Left lung (tissue), 14 donors: ENCODE measurements at places on chromosomes 5 and 9. TPM values are rescaled to one million over a fixed set of nuclear protein-coding genes. Genes with fewer than 3 reads are reported as not detected.
A peak's percentile ranks its signal among the peaks of the same experiment; 100 is the strongest.

- no peaks in the 10 kb centered on the region for H3K36me3 ChIP-seq
- peaks cover 6% of the 10 kb centered on the region for H3K4me1 ChIP-seq
- H3K27ac ChIP-seq, result no peak overlapping the region
- no peak for DNase-seq
- H3K27me3 ChIP-seq, result no peaks in the 10 kb centered on the region
- no peak overlapping the region for H3K4me3 ChIP-seq
These were observed 52.9 kb upstream of the ZNF366 start for GRCh38 chr5:72559866-72560766.

GRCh38 chr9:102845827-102846371, 149.2 kb upstream of the CYLC2 start:
- no peaks in the 10 kb centered on the region for H3K36me3 ChIP-seq
- H3K4me3 ChIP-seq, result no peak overlapping the region
- DNase-seq, result no peak
- H3K27me3 ChIP-seq, result no peaks in the 10 kb centered on the region
- no peaks in the 10 kb centered on the region for H3K4me1 ChIP-seq

DNA sequence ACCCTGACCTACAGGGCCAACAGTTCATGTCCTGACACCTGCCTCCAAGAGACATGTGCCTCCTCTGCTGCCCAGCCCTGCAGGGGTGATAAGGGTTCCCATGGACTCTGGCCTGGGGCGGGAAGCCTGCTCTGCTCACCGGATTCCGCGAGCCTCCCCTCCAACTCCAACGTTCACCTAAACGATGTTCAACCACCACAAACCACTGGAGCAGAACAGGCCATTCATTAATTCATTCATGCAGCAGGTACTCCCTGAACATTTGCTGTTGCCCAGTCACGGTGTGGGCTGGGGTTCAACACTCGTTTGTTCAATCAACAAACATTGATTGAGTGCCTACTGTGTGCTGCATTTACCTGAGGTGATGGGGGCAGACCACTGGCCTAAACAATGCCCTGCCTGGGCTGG, 3.3 kb upstream of the UAP1L1 start:
- H3K27ac ChIP-seq, result no peak overlapping the region
- peaks cover 48% of the 10 kb centered on the region for H3K4me1 ChIP-seq
- peaks cover 29% of the 10 kb centered on the region for H3K27me3 ChIP-seq
- no peak for DNase-seq
- H3K36me3 ChIP-seq, result peaks cover 6% of the 10 kb centered on the region

- no peaks in the 10 kb centered on the region for H3K27me3 ChIP-seq
- H3K4me1 ChIP-seq, result no peaks in the 10 kb centered on the region
- no peak overlapping the region for H3K4me3 ChIP-seq
- H3K36me3 ChIP-seq, result no peaks in the 10 kb centered on the region
These were observed 108.4 kb upstream of the PRSS3 start for GRCh38 chr9:33686942-33687341.

DNA sequence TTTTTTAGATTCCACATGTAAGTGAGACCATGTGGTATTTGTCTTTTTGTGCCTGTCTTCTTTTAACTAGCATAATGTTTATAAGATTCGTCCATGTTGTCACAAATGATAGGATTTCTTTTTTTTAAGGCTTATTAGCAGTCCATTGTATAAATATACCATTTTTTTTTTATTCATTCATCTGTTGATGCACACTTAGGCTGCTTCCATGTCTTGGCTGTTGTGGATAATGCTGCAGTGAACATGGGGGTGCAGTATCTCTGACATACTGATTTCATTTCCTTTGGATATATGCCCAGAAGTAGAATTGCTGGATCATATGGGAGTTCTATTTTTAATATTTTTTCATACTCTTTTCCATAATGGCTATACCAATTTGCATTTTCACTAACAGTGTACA, 48.7 kb downstream of the KIAA1958 start:
- H3K4me1 ChIP-seq, result peaks cover 10% of the 10 kb centered on the region
- DNase-seq, result peak; percentile 57
- no peaks in the 10 kb centered on the region for H3K36me3 ChIP-seq
- H3K27ac ChIP-seq, result no peak overlapping the region

- no peaks in the 10 kb centered on the region for H3K36me3 ChIP-seq
- no peak overlapping the region for H3K27ac ChIP-seq
- H3K4me1 ChIP-seq, result no peaks in the 10 kb centered on the region
These were observed 145.4 kb downstream of the MTX3 start for GRCh38 chr5:79845448-79846197.

The NEURL1B gene
- total RNA-seq, result 22.0 TPM

GRCh38 chr9:38694676-38695075, 25.3 kb downstream of the FAM240B start:
- H3K27me3 ChIP-seq, result no peaks in the 10 kb centered on the region
- no peaks in the 10 kb centered on the region for H3K36me3 ChIP-seq
- no peaks in the 10 kb centered on the region for H3K4me1 ChIP-seq
- H3K4me3 ChIP-seq, result no peak overlapping the region

DNA sequence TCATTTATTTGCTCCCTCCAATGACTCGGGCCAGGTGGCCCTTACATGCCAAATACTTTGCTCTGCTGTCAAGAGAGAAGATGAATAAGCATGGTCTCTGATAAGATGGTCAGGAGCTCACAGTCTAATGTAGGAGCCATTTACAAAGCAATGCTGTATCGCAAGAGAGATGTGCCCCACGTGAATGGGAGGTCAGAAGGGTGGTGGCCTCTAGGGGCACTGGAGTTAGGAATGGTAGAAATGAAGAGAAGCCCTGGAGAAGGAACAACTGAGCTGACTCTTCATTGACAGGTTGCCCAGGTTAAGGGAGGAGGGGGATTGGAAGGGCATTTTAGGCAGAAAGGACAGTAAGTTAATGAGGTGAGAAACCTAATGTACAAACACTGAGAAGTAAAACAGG, 286.5 kb downstream of the KCTD16 start:
- no peaks in the 10 kb centered on the region for H3K36me3 ChIP-seq
- no peaks in the 10 kb centered on the region for H3K27me3 ChIP-seq
- H3K27ac ChIP-seq, result no peak overlapping the region
- no peaks in the 10 kb centered on the region for H3K4me1 ChIP-seq

The CXCL14 gene
- total RNA-seq, result 2.3 TPM

DNA sequence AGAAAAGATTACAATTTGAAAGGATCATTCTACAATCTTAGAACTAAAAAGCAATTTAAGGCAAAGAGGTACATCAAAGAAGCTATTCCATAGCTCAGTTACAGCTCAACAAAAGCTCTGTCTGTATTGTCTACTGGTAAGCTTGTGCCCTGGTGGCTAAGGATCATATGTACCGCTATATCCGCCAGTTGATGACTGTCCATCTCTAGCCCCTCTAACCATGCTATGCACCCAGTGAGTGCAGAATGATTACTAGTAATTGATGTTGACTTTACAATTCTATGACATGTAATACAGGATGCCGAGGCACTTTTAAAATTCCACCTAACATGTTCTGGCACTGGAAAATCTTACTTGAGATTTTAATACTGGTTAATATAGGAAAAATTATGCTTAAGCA, 13.1 kb downstream of the LOX start:
- no peak overlapping the region for H3K4me3 ChIP-seq
- no peaks in the 10 kb centered on the region for H3K36me3 ChIP-seq

The OLFM1 gene
- total RNA-seq, result 21.2 TPM

DNA sequence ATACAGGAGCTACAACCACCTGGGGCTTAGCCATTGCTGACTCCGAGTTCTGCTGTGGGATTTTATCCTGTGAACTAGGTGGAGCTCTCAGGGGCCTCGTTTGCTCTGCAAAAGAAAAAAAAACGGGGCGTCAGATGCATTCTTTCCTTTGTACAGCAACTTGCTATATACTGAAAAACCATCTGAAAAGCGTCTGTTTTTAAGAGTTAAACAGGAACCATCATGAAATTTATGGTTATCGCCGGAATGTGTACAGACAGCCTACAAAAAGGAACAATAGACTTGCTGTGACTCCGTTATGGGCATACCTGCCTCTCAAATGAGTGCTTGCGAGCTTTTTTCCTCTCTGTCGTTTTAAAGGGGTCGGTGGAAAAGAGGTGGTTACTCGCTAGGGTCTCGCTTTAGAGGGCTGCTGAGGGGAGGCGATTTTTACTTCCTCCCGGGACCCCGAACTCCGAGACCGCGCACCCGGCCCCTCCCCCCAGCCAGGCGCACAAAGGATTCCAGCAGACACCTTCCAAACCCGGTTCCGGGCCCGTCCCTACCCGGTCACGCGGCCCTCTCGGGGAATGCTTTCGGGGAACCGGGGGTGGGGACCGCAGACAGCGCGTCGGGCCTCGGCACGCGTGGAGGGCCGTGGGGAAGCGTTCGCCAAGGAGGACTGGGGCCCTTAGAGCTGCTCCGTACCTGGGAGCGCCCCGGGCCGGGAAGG, 826 bp downstream of the PAIP1 start:
- no peaks in the 10 kb centered on the region for H3K36me3 ChIP-seq
- no peaks in the 10 kb centered on the region for H3K27me3 ChIP-seq
- H3K27ac ChIP-seq, result peak overlapping the region; percentile 96
- peaks cover 22% of the 10 kb centered on the region for H3K4me1 ChIP-seq

DNA sequence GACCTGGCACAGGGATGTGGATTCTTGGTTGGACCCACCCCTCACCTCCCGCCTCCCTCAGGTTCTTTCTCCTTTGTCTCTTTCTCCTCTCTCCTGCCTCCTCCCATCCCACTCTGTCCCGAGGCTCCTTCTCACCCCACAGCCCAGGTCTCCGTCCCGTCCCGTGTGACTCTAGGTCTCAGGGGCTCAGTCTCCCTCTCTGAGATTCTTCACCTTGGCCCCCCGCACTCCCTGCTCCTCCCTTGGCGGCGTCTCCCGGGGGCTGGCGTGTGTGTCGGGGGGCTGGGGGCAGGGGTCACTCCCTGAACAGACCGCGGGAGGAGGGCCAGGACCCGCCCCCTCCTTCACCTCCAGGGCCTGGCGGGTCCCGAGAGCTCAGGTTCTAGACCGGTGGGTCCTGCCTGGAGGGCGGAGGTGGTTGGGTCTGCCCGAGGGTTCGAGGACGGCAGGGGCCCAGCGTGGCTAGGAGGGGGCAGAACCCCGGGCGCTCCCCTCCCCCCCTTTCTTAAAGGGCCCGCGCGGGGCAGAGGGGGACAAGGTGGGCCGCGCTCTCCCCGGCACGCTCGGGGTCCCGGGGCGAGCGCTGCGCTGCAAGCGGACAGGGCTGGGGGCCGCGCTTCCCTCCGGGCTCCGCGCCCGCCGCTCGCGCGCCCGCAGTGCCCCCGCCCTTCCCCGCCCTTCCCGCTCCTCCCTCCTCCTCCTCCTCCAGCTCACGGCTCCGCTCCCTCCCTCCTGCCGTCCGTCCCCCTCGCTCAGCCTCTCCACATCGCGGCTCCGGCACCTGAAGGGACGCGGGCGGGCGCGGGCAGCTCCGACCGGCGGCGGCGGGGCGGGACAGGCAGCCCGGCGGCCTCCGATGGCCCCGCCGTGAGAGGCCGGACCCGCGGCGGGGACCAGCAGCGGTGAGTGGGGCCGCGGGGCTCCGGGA, at the start of gene PSD2:
TSS of gene PSD2 (plus strand) at position 735 of the 928 bp plus-strand sequence. CDS start 13,633 bp downstream, outside the sequence.
- H3K27ac ChIP-seq, result no peak within 1 kb of the TSS
- H3K4me1 ChIP-seq, result peaks cover 12% of the 10 kb centered on the region
- no peak for DNase-seq
- peak within 1 kb of the TSS; percentile 7 for H3K4me3 ChIP-seq
- H3K27me3 ChIP-seq, result peaks cover 74% of the 10 kb centered on the region

GRCh38 chr9:113934829-113935676, 58.9 kb downstream of the ZNF618 start:
- peaks cover 3% of the 10 kb centered on the region for H3K4me1 ChIP-seq
- no peak for DNase-seq
- H3K36me3 ChIP-seq, result no peaks in the 10 kb centered on the region
- H3K27me3 ChIP-seq, result no peaks in the 10 kb centered on the region
- no peak overlapping the region for H3K27ac ChIP-seq

DNA sequence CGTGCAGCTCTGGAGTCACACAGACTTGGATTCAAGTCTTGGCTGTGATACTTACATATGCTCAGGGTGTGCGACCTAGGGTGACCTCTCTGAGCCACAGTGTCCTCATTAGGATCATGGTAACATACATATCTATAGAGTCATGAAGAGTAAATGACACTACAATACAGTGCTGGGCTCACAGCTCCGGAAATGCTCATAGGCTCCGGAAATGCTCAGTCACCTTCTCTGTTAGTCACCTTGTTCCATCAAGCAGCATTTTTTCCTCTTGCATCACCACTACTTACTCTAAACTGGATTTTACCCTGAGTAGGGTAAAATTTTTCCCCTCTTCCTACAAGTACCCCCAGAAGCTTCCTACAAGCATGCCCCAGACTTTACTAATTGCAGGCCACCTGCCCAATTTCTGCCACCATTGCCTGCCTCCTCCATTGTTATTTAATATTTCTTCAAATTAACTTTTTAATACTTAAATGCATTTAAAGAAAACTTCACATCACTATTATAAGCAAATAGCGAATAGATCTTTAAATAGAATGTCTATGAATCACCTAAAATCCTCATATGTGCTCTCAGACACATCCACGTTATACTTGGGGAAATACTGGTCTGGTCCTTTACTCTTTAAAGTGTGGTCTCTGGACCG, 147.6 kb upstream of the SPRY4 start:
- no peak overlapping the region for H3K27ac ChIP-seq
- DNase-seq, result no peak
- H3K4me1 ChIP-seq, result no peaks in the 10 kb centered on the region
- no peak overlapping the region for H3K4me3 ChIP-seq
- H3K36me3 ChIP-seq, result no peaks in the 10 kb centered on the region

DNA sequence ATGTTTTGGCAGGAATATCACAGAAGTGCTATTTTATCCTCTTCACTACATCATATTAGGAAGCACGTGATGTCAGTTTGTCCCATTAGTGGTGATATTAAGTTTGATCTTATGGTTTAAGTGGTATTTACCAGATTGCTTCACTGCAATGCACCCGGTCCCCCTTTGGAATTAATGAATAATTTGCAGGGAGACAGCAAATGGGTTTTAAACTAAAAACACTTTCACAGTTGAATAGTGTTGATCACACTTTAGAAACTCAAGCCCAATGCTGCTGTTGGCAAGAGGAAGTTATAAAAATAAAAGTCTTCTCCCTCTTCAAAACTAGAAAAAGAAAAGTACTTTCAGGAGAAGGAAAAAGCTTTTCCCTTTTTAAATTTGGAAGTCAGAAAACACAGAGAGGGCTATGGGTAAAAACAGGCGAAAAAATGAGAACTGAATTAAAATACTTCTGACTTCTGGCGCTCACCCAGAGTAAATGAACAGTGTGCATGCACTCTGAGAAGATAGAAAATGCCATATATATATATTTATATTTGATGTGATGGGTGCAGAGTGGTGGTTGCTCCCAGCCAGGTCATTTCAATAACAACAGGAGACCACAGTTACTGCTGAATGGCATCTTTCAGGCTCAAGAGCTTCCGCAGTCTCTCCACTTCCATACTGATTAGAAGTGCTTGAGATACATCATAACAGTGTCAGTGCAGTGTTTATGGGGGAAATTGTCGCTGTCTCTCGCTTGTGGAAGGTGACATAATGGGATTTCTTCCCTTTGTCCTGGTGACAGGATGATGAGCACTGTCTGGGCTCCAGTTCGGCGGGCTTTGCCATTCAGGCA, 278.0 kb downstream of the ZSWIM6 start:
- no peak overlapping the region for H3K27ac ChIP-seq
- no peaks in the 10 kb centered on the region for H3K4me1 ChIP-seq
- H3K27me3 ChIP-seq, result no peaks in the 10 kb centered on the region
- no peaks in the 10 kb centered on the region for H3K36me3 ChIP-seq
